Activated CD4-positive, alpha-beta memory T cell treated with anti-CD3 and anti-CD28 coated beads for 36 hours (primary cell): ENCODE measurements at places on chromosomes 5 and 9.

DNA sequence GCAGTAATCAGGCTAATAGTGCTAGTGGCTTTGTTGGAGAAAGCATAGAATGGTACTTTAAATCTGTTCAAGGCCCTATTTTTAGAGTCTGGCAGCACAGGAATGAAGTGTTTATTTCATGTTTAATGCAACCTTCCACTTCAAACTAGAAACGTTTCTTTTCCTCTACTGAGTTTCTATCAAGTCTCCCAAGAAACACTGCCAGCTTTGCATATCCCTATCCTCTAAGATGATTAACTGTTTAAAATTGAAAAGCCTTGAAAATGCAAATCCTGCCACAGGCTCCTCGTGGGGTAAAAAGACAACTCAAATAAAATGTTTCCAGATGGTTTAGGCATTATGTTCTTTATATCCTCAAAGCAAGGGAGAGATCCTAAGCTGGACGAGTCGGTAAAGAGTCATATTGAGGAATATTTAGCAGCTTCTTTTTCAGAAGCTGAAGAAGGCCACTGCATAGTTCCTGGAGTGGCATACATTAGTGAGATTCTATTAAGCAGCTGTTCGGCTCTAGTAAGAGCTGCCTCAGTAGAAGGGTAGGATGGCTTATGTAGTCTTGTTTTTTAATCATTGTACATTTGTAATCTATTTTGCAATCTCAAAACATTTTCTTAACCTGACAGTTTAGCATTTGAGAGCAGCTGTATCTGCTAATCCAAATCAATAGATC, 251.2 kb downstream of the CHSY3 start:
- no peak for DNase-seq

DNA sequence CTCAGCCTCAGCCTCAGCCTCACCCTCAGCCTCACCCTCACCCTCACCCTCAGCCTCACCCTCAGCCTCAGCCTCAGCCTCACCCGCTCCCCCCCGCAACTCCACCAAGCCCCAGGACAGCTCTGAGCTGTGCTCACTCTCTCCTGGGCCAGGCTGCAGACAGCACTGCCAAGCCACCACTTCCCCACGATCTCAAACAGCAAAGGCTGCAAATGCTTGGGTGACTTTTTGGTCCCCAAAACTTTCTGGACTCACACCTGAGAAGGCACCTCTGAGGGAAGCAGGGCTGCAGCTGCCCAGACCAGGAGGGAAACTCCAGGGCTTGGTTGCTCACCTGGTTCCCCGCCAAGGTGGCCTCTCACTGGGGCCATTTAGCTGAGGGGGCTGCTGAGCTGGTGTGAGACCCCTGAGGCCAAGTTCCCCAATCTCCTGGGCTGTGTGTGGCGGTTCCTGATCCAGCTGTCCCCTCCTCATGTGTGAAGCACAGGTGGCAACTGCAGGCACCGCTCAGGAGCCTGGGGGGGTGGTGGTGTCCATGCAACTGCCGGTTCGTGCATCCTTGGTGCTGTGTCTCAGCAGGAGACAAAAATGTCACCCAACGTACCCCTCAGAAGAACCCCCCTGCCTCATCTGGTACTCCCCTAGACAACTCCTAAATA, 17.8 kb downstream of the MRPL36 start:
- DNase-seq = no peak

- DNase-seq = no peak
Measured at GRCh38 chr9:108270561-108270960, 585.2 kb downstream of the ACTL7B start.

DNA sequence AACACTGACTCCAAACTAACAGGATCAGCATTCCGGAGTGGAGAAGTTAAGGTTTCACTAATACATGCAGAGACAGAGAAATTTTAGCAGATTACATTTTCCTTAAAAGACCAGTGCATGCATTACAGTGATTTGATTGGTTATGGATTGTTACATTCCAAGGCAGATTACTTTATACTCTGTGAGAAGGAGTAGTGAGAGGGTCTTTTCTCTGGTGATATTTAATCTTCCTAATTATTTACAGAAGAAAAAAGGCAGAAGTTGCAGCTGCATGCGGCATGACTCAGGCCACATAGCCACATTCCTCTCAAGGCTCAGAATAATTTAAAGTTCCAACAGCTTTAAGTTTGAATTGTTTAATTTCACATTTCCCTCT, 53.0 kb upstream of the PDZD2 start:
- no peak for DNase-seq

DNA sequence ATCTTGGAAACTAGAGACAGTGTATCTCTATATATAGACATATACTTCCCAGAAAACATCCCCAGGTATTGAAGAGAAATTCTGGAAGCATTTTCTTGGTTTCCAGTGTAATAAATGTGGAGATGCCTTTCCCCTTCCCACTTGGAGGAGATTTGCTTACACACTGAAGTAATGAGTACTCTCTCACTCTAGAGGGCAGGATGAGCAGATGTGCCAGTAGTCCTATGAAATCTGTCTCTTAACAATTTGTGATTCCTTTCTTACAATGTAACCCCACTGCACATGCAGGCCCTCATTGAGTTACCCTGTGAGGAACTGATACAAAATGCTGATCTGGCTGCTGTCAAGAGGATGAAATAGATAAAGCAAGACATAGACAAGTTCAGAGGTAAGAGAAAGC, 567.2 kb downstream of the SLCO4C1 start:
- DNase-seq = no peak

DNA sequence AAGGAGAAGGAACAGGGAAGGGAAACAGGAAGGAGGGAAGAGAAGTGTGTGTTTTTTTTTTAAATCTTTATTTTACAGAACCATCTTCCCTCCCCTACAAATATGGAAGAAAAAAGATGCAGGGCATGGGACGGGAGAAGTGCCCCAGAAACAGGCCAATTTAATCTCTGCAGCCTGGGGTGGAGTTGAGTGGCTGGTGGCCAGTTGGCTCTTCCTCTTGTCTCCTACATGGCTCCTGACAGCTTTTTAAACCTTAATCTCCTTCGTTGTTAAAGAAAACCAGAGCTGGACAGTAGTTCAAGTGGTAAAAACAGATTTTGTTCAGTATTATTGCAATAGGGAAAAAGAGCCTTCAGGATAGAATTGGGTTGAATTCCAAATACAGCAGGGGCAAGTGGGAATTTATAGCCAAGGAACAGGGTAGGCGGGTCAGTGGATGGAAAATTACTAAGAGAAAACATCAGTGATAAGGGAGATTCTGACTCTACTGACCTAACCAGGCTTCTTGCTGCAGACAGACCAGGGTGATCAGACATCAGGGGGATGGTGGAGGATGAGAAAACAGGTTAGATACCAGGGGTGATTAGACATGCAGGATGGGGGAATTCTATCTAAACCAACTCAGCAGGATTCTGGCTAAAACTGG, 125.1 kb upstream of the CLINT1 start:
- DNase-seq = no peak

DNA sequence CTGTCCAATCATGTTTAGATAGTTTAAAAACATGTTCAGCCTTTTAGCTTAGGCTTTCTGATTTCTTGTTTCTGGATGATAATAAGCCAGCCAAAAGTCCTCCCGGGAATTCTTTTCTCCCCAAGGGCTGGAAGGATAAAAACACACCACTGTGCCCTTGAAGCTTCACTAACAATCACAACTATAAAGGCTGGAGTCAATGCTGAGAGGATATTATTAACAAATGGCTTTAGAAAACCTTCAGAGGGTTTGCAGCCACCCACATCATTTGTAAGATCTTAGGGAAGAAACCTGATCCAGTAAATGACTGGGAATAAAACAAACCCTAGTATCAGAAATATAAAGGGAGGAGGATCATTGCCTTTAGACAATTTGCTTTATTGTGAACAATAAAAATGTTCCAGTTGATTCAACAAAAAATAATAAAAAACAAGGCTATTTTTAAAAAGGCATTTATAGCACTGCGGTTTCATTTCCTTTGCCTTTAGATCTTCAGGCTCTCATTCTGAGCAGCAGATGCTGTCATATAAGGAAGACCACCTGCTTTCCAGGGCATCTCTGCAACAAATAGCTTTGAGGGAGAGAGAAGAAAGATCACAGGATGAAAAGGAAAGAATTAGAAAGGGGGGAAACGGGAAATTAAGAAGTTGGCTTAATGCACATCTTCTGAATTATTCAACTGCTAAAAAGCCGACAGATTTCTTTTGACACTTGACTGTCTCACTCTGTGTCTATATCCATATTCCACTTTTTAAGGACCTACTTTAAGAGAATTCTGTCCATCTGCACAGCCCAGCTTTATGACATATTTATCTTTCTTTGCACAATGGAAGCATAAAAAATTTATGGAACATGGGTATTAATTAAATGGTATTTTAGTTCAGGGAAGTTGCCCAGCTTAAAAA, 277.2 kb upstream of the SLC24A2 start:
- no peak for DNase-seq

GRCh38 chr9:130182381-130182909, 10.2 kb downstream of the NCS1 start:
- DNase-seq = no peak

DNA sequence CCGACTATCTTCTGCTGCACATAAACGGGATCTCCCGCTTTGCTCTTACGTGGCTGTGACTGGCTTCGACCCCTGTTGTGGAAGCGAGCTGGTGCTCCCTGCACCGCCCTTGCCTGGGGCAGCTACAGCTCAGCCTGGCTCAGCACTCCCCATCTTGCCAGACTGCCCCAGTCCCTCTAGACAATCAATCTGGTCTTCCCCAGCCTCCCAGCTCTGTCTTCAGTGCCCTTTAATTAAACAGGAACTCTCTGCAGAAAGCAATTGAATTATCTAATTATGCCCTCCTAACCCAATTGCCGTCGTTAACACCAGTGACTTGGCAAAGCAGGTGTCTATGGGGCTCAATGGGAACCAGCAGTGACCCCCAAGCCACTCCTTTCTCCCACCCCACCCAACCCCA, 18.9 kb upstream of the NTNG2 start:
- DNase-seq = no peak

GRCh38 chr9:129072171-129072570, 8.7 kb upstream of the DOLPP1 start:
- no peak for DNase-seq

- peak; percentile 59 for DNase-seq
Measured at GRCh38 chr5:14676320-14676719, 11.8 kb downstream of the OTULIN start.

- no peak for DNase-seq
Measured at GRCh38 chr9:83451308-83451707, 86.9 kb downstream of the FRMD3 start.

GRCh38 chr5:54521856-54522479, 4.4 kb downstream of the SNX18 start:
- no peak for DNase-seq

- no peak for DNase-seq
Measured at GRCh38 chr9:117521293-117521692, 106.4 kb upstream of the ASTN2 start.

DNA sequence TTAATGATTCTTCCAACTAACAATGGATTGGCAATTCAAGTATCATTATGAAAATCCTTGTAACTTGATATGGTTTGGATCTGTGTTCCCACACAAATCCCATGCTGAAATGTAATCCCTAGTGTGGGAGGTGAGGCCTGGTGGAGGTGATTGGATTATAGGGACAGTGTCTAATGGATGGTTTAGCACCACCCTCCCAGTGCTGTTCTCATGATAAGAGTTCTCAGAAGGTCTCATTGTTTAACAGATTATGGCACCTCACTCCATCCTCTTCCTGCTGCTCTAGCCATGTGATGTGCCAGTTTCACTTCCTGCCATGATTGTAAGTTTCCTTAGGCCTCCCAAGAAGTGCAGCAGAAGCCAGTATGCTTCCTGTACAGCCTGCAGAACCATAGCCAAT, 1116.2 kb upstream of the EDIL3 start:
- no peak for DNase-seq

DNA sequence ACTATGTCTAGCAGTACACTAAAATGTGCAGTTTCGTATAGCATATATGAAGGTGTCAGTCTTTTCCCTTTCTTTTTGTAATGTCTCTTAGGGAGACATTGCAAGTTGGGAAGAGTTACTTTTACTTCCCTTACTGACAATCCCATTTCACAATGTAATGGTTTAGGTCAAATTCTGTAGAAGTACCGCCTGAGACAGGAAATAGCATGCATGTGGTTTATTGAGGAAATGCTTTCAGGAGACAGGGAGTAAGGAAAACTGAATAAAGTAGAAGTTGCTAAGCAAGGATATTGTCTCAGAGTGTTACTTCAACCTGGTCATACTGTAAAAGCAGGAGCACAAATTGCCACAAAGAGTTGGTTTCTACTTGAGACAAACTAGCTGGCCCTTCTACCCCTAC, 32.1 kb upstream of the MSANTD3 start:
- DNase-seq = no peak

DNA sequence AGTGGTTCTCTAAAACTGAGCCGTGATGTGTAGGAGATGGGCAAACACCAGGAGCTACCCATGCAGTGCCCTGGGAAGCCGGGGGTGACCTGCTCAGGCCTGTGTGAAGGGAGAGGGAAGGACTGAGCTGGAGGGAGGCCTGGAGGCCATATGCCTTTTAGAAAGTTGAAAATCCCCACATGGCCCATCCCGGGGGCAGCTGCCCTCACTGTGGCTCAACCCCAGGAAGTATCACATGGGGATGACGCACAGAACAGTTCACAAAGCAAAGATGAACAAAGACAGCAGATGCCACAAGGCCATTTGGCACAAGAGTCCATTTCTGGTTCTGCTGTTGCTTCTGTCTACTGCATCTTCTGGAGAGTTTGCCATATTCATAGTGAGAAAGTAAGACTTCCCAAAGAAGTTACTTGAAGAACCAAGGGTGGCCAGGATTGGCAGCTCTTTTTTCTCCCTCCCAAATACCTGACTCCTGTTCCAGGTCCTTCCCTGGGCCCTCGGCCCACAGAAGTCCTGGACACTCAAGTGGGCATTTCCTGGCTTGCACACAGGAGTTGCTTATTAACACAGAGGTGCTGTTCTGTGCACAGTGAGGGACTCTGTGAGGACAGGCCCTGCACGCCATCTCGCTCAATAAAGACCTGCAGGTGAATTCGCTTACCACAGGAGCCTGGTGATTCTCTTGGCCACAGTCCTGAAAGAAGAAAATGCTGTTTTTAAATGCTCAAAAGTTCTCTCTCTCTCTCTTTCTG, 25.1 kb downstream of the ACSL6 start:
- DNase-seq = no peak

DNA sequence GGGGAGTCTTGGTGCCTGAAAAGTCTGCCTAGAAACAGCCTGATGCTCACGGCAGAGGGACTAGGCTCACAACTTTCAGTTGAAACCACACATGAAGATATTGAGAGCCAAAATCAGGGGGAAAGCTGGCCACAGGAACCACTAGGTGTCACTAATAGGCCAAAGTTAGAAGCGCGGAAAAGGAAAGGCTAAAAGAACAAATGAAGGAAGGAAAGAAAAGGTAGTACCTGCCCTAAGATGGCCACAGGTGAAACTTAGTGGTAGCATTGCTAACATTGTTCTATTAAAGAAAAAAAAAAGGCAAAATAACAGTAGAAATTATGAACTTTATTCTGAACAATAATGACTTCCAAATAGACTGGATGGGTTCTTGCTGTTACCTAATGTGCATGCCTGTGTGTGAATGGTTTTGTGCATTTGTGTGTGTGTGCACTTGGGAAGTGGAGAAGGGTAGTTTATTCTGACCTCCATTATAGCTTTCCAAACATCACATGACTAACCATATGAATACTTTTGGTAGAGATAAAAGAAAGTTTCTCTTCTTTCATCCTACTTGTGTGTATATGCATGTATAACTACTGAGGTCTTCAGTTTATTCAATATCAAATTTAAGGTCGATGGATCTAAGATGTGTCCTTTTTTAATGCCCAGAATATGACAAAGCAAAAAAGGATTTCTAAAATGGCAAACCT, 2.1 kb upstream of the RFESD start:
- peak; percentile 70 for DNase-seq
